Effector memory CD8-positive, alpha-beta T cell (primary cell): ENCODE measurements at places on chromosomes 6 and 20.

GRCh38 chr6:144405163-144405562 lies 120.0 kb downstream of the UTRN start:
- peaks cover 35% of the 10 kb centered on the region for H3K36me3 ChIP-seq
- peak overlapping the region; percentile 86 for H3K27ac ChIP-seq
- H3K4me3 ChIP-seq: no peak overlapping the region

DNA sequence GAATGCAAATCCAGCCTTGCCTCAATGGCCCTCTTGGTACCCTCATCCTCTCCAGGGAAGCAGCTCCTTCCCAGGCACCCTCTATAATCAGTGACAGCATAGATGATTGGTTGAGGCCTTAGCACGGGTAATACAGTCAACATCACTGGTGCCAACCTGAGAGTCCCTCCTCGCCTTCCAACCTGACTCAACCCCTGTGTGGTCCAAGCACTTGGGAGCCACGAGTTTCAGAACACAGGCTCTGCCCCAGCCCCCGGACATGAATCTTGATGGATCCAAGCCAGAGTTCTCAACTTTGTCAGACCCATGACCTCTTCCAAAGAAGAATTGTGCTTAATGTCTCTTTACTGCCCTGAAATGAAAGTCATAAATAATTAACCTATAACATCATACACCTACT lies 213.9 kb downstream of the PREX1 start:
- peaks cover 7% of the 10 kb centered on the region for H3K4me1 ChIP-seq
- H3K27ac ChIP-seq: no peak overlapping the region
- no peaks in the 10 kb centered on the region for H3K27me3 ChIP-seq
- DNase-seq: no peak
- H3K4me3 ChIP-seq: no peak overlapping the region

- H3K36me3 ChIP-seq: peaks cover 23% of the 10 kb centered on the region
- no peaks in the 10 kb centered on the region for H3K27me3 ChIP-seq
- H3K27ac ChIP-seq: peak overlapping the region; percentile 91
- peaks cover 16% of the 10 kb centered on the region for H3K4me1 ChIP-seq
Measured at GRCh38 chr20:36886859-36887751, 11.2 kb downstream of the TLDC2 start.

DNA sequence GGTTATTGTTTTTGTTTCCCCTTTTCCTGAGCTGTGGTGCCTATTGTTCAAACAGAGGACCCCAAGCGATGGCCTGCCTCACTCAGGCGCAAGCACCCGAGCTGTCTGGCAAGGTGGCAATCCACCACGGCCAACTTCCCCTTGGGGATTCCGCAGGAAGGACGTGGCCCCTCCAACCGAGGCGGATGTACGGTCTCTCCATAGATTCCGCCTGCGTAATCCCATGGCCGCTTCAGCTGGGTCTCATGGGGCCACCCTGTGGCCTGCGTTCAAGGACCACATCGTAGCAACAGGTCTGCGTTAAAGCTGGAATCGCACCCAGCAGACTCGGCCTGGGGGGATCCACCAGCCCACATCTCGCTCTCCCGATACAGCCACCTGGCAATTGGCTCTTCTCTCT lies 79.9 kb downstream of the CEBPB start:
- H3K27ac ChIP-seq: no peak overlapping the region
- no peaks in the 10 kb centered on the region for H3K4me1 ChIP-seq
- H3K27me3 ChIP-seq: peaks cover 36% of the 10 kb centered on the region
- H3K4me3 ChIP-seq: no peak overlapping the region

DNA sequence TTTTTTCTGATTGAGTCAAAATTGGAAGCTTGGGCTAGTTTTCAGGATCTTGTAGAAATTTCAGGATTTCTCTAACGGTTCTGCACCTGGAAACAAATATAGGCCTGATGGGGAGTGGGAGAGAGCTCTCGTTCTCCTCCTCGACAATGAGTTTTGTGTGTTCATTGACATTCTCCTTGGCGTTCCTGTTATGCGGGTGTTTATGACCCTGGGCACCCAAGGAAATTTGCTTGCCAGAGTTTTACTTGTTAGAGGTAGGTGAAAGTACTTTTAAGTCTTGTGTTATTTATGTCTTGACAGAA lies 2.2 kb downstream of the ASXL1 start:
- H3K4me1 ChIP-seq: peaks cover 45% of the 10 kb centered on the region
- H3K27ac ChIP-seq: peak overlapping the region; percentile 93
- peaks cover 19% of the 10 kb centered on the region for H3K36me3 ChIP-seq

DNA sequence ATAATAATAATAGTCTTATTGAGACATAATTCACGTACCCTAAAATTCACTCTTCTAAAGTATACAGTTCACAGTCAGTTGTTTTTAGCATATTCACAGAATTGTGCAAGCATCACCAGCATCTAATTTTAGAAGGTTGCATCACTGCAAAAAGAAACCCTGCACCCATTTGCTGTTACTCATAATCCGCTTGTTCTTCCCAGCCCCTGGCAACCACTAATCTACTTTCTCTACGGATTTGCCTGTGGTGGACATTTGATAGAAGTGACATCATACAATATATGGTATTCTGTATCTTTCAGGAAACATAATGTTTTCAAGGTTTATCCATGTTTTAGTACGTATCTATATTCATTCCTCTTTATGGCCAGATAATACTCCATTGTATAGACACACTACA lies 41.5 kb upstream of the FAM184A start:
- H3K4me3 ChIP-seq: no peak overlapping the region
- peaks cover 5% of the 10 kb centered on the region for H3K27me3 ChIP-seq
- H3K4me1 ChIP-seq: no peaks in the 10 kb centered on the region
- no peak overlapping the region for H3K27ac ChIP-seq

DNA sequence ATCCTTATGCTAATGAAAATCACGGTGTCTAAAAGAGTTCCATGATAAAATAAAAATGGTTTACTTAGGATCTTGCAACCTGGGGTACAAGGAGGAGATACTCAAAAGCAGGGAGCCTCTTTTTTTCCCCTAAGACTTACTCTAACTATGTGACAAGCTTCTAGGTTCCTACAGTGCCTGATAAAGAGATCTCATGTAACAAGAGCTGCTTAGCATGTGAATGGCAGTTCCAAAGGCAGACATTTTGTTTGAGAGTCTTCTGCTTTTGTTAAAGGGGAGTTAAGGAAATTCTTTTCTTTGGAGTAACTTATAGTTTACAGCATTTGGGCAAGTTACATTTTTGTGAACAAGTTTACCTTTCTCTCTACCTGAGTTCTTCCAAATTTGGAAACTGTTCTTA lies 945.8 kb upstream of the ADGRB3 start:
- DNase-seq: no peak
- H3K4me1 ChIP-seq: no peaks in the 10 kb centered on the region
- H3K27me3 ChIP-seq: no peaks in the 10 kb centered on the region
- no peaks in the 10 kb centered on the region for H3K36me3 ChIP-seq

DNA sequence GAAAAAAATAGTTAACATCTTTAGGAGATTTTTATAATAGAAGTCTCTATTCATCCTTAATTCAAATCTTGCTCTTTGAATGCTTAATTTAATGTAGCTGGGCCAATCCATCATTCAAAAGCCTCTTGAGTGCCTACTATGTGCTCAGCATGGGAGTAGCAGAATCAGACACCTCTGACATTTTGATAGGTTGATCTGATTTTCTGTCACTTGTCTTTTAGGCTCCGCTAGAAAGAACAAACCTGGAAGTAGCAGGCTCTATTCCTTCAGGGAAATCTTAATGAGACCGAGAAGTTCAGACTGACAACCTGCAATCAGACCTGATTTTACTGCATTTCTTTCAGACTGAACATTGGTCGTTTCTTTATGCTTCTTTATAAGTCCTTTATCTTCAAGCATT lies 588.6 kb upstream of the MANEA start:
- no peak for DNase-seq
- H3K4me3 ChIP-seq: no peak overlapping the region
- H3K27ac ChIP-seq: no peak overlapping the region
- no peaks in the 10 kb centered on the region for H3K36me3 ChIP-seq
- H3K27me3 ChIP-seq: no peaks in the 10 kb centered on the region

DNA sequence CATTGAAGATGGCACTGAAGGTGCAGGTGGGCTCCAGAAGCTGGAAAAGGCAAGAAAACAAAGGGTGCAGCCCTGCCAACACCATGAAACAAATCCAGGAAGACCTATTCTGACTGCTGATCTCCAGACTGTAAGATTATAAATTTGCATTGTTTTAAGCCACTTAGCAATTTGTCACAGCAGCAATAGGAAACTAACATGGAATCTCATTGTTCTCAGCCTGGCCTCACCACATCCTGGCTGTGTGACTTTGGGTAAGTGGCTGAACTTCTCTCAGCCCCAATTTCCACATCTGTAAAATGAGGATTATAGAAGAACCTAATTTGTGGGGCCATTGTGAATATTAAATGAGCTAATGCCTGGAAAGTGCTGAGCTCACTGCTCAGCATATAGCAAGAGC lies 160.4 kb upstream of the MAFB start:
- H3K36me3 ChIP-seq: no peaks in the 10 kb centered on the region
- peaks cover 6% of the 10 kb centered on the region for H3K4me1 ChIP-seq
- no peak overlapping the region for H3K27ac ChIP-seq
- no peak for DNase-seq
